ENCODE measurements at places on chromosomes 5 and 9. TPM values are rescaled to one million over a fixed set of nuclear protein-coding genes. Genes with fewer than 3 reads are reported as not detected.

Gene BHMT2
- total RNA-seq = 6.8 TPM

Gene MED27
- 29.4 TPM for total RNA-seq

Gene CRHBP
- total RNA-seq = not detected

Gene FIBCD1
- total RNA-seq = not detected

Gene RNF183
- total RNA-seq = not detected

Gene DPP7
- 72.3 TPM for total RNA-seq

Gene EIF4EBP3
- total RNA-seq = 0.74 TPM

Gene FAM221B
- total RNA-seq = not detected

Gene SGCD
- total RNA-seq = 11.7 TPM
